ENCODE measurements at places on chromosomes 2 and 18. TPM values are rescaled to one million over a fixed set of nuclear protein-coding genes. Genes with fewer than 3 reads are reported as not detected.

GRCh38 chr2:38745267-38745666 is 5.9 kb downstream of the SRSF7 start:
- DNase-seq = no peak

- DNase-seq = no peak
These were observed 73.0 kb upstream of the ARL4C start for GRCh38 chr2:234569776-234570430.

TMEM200C gene
- not detected for total RNA-seq

DNA sequence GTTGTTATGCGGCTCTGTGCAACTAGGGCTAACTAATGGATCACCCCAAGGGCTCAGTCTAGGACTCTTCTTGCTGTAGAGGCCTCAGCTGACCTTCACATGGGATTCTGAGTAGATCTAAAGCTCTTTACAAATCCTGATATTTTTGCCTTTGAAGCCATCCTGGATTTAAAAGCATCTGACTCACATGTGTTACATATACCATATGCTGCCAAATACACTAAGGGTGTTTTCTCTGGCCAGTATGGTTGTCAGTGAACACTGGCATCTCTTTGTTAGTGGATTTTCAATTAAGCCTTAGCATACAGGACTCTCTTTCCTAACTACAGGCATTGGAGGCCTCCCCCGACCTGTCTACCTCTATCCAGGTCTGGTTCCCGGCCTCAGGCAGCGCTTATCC is 992.8 kb upstream of the FANCL start:
- DNase-seq = no peak

- no peak for DNase-seq
These were observed 41.0 kb downstream of the DIPK1C start for GRCh38 chr18:74416124-74416523.

DNA sequence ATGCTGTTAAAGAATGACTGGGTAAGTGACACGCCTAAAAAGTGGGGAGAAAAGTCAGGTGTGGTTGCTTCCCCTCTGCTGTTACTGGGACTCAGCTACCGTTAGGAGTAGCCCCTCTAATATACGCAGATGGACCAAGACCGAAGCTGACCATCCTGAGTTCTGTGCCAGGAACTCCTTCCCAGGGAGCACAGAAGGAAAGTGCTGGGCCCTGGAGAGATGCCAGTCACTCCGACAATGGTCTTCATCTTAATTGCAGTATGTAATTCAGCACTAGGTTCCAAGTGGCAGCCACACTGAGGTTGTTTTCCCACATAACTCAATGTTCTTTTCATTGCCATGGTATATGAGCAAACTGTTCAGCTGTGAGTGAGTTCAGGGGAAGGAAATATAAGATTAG is 19.6 kb upstream of the TMEM200C start:
- no peak for DNase-seq

- DNase-seq = no peak
These were observed 10.7 kb downstream of the PSTPIP2 start for GRCh38 chr18:46061387-46061786.
